Stimulated activated CD8-positive, alpha-beta memory T cell treated with anti-CD3 and anti-CD28 coated beads, Interleukin-7, amount 100 ng/mL, for 48 hours (primary cell): ENCODE measurements at places on chromosomes 7 and 10.

DNA sequence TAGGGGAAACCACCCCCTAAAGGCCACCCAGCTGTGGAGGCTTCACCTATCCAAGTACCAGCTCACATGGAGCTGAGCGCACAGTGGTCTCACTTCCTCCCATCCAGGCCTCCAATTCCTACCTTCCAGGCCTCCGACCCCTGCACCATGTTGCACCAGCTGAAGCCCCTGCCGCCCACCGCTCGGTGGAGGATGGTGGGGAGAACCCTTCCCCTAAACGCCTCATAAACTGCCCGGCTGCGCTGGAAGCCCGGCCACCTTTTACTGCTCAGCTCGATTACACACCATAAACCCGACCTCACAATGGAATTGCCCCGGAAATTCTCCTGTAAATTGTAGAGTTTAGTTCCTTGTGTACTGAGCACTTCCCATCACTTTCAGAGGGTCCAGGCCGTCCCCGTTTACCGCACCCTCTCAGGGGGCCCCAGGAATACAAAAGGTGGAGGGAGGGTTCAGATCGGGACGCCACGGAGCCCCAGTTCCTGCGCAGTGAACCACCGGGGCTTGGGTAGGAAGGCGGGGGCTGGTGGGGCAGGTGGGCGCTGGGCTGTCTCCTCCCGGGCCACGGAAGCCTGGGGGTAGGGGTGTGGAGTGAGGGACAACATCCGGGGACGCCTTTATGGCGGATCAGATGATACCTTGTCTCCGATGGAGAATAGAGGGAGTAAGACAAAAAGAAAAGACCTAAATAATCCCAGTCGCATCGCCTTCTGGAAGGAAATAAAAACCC is 1.4 kb upstream of the HOXA7 start:
- no peak for DNase-seq

DNA sequence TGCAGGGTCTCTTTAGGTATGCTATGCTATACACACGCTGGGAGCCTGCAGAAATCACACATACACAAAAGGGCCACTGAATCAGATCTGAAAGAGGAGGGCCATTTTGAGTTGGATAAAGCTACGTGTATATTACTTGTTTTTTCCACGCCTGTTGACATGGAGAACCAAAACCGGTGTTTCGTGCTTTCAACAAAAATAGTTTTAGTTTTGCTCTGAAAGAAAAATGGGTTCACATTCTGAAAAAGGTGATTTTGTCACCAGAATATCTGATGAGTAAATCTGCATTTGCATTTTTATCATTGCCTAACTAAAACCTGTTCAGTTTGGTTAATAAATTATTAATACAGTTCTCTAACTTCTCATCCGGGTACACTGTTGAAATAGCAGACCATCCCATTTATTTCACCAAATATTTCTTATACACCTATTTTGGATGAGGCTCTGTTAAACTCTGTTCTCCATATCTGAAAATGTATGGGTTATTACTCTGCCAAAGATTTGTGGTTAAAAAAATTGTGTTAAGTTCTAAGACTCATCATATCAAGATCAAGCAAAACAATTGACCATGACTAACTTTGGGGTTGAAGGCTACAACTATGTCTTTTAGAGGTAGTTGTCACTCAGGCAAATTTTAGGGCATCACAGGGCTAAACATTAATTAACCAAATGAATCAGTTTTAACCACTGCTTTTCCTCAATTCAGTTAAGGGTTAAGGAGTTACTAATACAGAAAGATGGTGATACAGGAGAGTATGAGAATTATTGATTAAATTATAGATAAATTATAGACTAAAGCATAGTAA is 101.2 kb upstream of the RPA3 start:
- no peak for DNase-seq

GRCh38 chr10:72038458-72039001 is 49.8 kb downstream of the SPOCK2 start:
- DNase-seq: no peak

- no peak for DNase-seq
Measured at GRCh38 chr7:10802526-10802925, 171.1 kb upstream of the PHF14 start.

DNA sequence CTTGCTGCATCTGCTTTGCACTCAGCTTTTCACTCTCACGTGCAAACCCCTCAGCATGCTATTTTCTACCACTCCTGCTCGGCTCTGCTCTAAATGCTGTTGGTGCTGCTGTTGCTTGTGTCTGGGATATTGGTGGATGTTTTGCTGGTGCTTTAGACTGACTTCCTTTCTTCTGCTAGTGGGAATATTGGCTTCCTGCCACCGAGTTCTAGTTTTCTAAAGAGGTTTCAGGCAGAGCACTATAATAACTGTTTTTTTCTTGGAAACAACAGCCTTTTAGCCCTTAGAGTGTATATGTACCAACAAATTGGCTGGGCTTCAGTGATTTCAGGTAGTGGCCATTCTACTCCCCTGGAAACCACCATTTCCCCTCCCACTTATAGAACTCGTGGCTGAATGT is 27.8 kb downstream of the TMEM236 start:
- no peak for DNase-seq

- no peak for DNase-seq
Measured at GRCh38 chr10:89567576-89568245, 32.3 kb upstream of the SLC16A12 start.

DNA sequence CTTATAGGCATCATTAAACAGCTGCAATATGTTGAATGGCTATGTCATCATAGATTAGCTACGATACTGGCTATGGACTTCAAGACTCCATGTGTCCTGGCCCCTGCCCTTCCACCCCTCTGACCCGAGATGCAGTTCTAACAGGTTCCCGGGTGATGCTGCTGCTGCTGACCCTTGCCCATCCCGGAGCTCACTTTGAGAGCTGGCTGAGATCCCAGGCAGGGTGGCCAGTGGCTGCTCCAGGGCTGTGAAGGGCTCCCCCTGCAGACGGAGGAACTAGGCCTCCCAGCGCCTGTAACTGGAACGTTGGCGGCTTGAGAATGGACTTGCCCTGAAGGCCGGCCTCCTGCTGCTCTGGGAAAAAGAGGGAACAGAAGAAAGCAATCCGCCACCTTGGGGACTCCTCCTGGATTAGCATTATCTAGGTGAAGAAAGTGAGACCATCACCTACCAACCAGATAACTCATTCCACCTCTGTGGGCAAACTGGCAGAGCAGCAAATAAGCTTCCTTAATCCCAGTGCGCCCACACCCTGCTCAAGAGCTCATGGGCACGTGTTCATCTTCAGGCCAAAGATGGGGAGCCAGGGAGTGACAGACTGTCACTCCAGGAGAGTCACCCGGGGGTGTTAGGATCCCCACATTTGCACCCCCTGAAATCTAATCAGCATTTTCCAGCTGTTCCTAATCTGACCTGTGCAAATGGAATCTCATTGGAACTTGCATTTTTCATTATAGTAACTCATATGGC is 56.8 kb downstream of the PARP12 start:
- no peak for DNase-seq

DNA sequence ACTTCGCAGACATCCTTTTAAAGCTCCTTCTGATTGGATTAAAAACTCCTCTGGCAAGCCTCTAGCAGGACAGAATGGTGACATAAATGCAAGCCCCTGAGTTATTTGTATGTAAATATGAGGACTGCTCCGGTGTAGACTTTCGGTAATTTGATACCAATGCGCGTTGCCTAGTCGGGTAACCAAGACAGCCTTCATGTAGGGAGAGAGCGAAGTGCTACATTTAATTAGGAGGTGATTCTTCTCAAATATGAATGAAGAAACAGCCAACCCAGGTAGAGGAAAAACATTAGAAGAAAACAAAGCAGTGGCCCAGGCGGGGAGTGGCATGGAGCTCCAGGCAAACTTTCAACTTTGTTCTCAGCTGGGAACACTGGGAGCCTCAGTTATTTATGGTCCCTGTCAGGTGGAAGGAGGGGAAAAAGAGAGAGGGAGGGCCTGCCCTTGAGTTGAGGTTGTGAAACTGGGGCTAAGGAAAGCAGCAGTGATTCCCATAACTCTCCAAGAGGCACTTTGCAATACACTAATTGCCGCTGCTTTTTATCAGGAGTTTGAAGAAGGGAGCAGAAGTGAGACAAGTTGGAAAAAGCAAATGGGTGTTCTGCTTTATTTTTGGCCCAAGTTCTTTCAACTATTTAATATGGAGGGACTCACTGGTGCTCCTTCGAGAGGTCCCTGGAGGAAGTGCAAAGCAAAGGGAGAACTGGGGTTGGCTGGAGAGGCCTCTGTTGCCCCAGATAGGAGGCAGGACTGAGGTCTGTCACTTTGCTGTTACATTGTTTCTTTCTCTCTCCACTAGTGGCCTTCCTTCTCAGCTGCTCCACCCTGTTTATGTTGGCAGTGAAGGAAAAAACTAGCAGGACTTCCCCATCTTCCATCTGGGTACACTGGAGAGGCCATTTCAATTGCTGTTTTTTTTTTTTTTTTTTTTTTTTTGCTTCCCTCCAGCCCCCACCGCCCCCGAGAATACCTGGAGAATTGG is 234.6 kb upstream of the CCDC6 start:
- no peak for DNase-seq

- DNase-seq: no peak
Measured at GRCh38 chr10:95328013-95328412, 37.2 kb upstream of the PDLIM1 start.
